ENCODE measurements at places on chromosomes 4 and X.

DNA sequence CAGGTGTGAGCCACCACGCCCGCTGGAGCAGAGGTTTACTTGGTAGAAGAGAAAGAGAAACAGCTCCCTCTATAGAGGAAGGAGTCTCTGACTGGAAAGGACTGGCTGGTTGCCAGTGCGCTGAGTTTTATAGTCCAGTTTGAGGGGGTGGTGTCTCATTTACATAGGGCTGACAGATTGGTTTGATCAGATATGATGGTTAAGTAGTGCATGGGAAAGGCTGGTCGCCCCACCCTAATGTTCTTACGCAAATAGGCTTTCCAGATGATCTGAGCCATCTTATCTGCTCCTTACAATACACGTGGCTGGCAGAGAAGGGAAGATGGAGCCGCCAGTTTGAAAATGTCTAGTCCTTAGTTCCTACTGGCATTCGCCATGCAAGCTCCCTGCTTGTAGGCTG lies 439.5 kb downstream of the NAF1 start:
- no peak for DNase-seq

DNA sequence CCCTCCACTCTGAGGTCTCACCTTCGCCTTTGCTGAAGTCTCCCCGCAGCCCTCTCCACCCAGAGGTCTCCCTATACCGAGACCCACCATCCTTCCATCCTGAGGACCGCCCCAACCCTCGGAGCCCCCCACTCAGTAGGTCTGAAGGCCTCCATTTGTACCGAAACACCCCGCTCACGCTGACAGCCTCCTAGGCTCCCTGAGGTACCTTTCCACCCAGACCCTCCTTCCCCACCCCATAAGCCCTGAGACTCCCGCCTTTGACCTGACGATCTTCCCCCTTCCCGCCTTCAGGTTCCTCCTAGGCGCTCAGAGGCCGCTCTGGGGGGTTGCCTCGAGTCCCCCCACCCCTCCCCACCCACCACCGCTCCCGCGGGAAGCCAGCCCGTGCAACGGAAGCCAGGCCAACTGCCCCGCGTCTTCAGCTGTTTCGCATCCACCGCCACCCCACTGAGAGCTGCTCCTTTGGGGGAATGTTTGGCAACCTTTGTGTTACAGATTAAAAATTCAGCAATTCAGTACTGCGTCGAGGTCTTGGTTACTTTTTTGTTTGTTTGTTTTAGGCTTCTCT lies 5.0 kb downstream of the SOD3 start:
- DNase-seq, result no peak

DNA sequence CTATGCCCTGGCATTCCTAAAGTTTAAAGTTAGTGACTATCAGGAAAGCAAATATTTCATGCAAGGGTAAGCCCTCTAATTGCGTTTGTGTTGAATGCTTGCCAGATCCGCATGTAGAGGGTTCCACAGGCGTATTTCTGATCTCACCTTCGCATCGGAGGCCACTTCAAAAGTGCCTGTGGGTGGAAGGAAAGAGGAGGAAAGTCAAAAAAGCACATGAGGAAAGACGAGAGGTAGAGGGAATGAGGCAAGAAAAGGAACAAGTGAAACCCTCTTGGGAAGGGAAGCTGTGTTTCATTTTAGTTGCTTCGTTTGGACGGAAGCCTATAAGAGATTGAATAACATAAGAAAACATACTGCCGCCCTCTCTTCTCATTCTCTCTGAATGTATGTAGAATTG lies 628.8 kb downstream of the SPRY1 start:
- DNase-seq, result no peak

DNA sequence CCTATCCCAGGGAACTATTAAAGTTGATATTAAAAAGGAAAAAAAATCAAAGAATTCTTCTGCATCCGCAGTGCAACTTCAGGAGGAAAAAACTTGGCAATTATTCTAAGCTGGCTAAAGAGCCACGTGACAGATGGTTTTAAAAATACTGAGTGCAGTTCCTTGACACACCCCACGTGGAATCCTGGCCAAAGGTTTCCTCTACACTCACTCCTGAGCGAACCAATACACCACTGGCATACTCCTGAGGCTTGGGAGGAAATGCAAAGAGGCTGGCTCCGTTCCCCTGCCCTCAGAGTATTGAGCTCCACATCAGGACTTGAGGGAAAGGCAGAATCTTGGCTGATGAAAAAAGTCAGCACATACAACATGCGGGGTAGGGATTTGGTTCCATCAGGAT lies 133.8 kb upstream of the ATP6AP2 start:
- DNase-seq, result no peak

Measured in NCI-H526 (cell line).